Activated CD8-positive, alpha-beta memory T cell treated with anti-CD3 and anti-CD28 coated beads for 1 hour (primary cell): ENCODE measurements at places on chromosomes 4 and X.
A peak's percentile ranks its signal among the peaks of the same experiment; 100 is the strongest.

DNA sequence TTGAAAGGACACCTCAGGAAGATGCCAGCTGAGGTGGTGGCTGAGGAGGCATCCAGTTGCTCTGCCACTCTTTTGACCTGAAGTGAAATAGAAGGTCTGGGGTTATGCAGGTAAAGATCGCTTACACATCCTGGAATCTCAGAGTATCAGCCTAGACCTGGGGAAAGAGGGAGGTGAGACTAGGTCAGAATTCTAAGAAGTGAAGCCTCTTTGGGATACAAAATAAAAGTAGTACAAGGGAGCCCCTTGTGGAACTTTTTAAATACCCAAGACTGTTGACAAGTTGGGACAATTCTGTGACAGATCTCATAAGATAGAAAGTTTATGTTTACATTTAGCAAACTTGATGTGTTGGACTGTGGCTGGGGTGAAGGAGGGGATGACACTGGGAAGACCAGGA is 263.1 kb downstream of the SPRY1 start:
- no peak for DNase-seq

GRCh38 chrX:23792861-23793553 is 10.0 kb downstream of the SAT1 start:
- DNase-seq = no peak

- no peak for DNase-seq
These were observed 13.5 kb downstream of the RPS6KA3 start for GRCh38 chrX:20253232-20253543.

- no peak for DNase-seq
These were observed 92.0 kb upstream of the SMARCAD1 start for GRCh38 chr4:94115687-94116086.

DNA sequence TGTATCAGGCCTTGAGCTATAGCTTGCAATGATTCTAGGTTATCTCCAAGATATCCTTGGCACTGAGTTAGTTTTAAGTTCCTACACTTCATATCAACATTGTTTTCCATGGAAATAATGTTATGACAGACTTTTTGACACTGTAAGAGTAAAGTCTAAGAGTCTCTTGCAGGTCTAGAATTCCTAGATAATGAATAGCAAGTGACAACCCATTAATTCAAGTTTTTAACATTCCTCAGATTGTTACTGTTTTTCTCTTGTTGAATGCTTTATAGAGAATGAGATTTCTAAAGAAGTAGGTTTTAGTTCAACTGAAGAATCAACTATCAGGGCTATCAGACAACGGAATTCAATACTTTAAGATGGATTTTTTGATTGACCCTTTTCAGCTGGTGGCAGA is 276.1 kb downstream of the PPP3CA start:
- no peak for DNase-seq

DNA sequence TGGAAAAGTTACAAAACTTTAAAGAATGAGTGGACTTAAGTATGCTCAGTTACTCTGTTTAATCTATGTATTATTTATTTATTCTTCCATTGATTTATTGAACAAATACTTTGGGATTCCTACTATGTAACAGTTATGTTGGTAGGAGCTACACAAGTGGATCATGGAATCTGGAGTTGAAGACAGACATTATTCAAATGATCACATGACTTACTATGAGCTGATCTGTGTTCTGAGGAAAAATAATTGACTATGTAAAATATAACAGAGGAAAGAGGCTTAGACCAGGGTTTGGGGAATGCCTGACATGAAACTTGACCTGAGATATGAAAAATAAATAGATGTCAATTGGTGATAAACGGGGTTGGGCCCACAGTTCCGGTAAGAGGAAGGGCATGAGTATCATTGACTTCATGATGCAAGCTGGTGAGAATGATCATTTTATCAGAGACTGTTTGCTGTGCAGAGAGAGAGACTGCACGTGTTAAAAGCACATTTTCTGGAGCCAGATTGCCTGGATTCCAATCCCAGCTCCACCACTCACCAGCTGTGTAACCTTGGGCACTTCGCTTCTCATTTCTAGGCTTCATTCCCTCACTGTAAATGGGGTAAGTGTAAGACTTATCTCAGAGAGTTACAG is 179.0 kb downstream of the SPCS3 start:
- DNase-seq = no peak

GRCh38 chr4:77170926-77171325 is 13.9 kb downstream of the CCNG2 start:
- DNase-seq = no peak

DNA sequence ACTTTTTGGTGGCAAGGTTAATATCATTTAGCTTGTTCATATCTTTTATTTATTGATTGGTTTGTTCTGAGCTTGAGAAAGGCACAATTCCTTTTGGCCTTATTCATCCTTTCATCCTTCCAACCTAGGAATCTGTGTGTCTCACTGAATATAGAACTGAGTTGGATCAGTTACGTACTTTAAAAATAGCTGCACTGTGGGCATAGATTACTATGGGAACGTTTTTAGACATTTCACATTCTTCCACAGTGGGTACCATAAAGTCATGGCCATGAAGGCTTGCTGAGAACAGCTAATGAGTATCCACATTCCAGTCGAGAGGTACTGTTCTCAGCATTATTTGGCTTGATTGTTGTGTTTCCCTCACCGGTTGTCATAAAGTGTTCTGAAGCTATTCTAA is 217.0 kb upstream of the DKK2 start:
- no peak for DNase-seq

- DNase-seq = no peak
These were observed 12.2 kb downstream of the NOCT start for GRCh38 chr4:139027776-139028175.

- no peak for DNase-seq
These were observed 224.0 kb upstream of the TENM3 start for GRCh38 chr4:182019148-182019652.

DNA sequence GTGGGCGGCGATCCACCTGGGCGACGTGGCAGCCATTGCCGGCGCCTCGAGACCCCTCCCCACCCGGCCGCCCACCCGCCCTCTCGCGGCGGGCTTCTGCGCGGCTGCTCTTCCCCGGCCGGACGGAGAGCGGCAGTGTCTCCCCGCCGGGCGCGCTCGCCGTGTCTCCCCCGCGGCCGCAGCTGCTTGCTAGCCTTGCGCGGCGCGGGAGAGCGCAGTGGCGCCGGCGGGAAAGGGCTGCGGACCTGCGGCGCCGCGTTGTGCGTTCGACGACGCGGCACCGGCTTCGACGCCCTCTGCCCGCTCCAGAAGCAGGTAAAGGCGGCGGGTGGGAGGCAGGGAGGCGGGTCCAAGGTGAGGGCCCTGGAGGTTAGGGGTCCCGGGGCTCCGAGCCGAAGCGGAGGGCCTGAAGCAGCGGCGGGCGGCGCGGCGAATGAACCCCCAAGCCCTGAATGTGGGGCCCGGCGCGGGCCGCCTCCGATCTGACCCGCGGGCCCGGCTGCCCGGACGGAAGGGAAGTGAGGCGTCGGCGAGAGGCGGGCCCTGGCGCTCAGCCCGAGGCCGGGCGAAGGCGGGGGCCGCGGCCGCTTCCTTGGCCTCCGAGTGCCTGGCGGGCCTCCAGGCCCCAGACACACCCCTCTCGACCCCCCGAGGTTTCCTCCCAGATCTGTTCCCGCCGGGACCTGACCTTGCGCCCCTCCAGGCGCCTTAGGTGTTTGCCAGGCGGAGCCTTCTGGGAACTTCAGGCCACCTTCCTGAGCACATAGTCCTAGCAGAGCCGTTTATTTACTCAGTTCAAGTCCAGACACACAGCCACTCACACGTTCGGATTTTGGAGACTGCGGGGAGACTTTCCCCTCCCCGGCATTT is at the start of gene N4BP2:
N4BP2 (plus strand) TSS at position 135 of the 870 bp plus-strand sequence. CDS start 40,491 bp downstream, outside the sequence.
- DNase-seq = peak; percentile 64

- DNase-seq = no peak
These were observed 53.8 kb downstream of the RAP1GDS1 start for GRCh38 chr4:98314791-98315565.

DNA sequence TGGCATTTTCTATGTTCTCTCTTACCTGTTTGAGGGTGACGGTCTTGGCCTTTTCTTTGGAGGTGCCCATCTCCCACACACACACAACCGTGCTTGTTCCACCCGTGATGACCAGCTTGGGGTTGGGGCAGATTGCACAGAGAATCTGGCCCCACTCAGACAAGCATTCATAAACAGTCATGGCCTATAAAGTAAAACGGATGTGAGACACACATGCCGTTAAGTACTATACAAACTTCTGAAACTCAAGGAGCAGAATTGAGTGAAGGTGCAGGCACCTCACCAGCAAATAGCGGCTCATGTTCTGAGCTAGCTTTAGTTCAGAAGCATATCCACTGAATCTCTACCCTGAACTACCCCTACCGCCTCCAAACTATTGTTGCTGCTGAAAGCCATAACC is 107.6 kb downstream of the CDS1 start:
- DNase-seq = no peak

DNA sequence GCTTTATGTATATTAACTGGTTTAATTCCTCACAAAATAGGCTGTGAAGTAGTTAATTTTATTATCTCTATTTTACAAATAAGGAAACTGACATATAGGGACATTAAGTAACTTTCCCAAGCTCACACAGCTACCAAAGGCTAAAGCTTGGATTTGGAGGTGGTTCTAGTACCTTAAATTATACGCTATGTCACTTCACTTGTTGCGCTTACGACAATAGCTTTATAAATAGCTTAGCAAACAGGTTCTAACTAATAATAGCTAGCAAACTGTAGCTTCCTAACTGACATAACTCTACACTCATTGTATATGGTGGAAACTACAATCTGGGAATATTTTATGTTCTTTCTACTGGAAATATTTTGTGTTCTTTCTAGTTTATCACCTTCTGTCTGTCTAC is 666.4 kb upstream of the CPEB2 start:
- no peak for DNase-seq

- no peak for DNase-seq
These were observed 26.4 kb upstream of the TMPRSS11B start for GRCh38 chr4:68271851-68272357.

GRCh38 chrX:8484360-8484949 is 19.8 kb downstream of the VCX3B start:
- DNase-seq = no peak

DNA sequence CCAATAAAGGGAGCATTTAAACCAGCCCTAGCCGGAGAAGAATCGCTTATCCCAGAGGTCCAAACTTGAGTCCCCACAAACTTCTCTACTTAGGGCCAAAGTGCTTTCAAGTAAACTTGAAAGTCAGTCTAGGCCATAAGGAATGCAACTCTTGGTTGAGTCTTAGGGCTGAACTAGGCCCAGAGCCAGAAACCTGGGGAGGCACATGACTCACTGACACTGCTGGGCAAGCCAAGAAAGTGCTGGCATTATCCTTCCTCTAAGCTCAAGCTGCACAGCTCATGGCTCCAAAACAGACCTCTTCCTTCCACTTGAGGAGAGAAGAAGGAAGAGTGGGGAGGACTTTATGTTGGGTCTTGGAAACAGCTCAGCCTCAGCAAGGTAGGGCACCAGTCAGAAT is 1257.3 kb upstream of the DIAPH2 start:
- no peak for DNase-seq
